Mucosa of descending colon (tissue), 3 donors: ENCODE measurements at places on chromosomes 4 and X.

DNA sequence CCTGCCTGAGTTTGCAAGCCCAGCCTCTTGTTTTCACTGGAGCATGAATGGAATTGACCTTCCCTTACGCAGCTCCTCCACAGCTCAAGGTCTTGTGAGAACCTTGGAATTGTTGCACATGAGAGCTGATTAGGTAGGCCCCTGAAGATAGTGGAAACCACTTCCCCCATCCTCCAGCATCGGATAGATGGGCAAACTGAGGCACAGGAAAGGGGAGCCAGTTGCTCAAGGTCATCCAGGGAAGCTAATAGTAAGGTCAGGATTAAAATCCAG, 27.2 kb downstream of the PJA1 start:
- no peak for DNase-seq

GRCh38 chr4:113292371-113293042, 243.1 kb downstream of the ANK2 start:
- peak; percentile 29 for DNase-seq

DNA sequence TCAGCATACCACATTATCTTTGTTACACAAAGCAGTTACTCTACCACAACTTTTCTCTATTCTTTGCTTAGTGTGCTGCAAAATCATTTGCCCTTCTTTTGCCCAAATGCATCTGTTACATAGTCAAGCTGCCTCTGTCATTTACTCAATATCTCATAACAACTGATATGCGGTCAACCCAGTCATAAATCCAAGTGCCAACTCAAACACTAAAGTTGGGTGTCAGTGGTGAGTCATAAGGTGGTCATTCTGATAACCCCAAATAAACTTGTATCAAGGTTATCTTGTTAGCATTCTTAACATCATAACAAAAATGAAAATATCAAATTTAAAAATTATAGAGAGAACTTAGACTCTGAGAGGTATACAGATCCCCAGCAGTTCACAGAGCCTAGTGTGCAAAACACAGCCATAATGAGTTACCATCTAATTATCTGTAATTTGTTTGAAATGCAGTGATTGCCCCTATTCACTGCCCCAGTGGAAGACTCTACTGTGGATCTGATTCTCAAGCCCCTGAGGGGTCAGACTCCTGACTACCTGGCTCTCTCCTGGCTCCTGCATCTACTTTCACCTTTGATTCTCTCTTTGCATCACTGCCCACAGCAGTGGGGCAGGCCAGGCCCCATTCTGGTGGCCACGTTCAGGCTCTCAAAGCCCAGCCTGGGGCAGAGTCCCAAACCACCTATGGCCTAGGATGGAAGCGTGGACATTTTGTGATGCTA, 29.2 kb downstream of the TBC1D9 start:
- peak; percentile 47 for DNase-seq

DNA sequence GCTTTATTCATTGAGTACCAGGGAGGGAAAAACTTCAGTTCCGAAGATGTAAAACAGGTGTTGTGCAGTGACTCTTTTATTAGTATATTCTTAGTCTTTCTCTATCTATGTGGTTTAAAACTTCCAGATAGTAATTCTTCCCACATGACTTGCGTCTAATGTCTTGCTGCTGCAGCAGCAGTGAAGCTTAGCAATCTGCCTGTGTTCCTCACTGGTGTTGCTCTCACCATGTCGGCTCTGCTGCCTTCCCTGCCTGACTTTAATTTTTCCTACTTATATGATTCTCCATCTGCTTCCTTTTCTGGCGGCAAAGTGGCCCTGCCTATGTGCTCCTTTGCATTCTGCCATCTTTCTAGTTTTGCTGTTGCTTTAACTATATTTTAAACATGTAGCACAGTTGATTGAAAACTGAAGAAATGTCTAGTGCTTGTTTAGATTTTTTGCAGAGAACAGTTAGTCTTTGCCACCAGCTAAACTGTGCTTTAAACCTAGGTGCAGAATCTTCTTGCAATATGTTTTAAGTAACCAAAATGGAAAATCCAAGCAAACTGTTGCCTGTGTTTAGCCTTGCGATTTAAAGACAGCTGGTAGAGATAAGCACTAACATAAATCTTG, 1934.2 kb upstream of the IGFBP7 start:
- no peak for DNase-seq

DNA sequence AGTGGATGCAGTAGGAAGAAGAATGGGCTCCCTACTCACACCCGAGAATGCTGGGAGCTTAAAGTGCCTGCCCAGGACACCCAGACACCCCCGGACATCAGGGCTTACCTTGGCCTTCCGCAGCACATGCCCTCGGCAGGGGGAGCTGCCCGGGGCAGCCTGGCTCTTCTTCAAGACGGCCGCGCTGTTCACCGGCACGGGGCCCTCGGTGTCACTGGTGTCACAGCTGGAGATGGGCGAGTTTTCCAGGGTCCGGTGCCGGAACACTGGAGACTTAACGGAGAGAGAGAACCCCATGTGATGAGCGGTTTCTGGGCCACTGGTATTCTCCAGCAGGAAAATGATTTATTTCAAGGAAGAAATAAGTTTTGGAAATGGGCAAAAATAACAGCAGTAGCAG, 170.9 kb downstream of the AFAP1 start:
- DNase-seq = no peak

DNA sequence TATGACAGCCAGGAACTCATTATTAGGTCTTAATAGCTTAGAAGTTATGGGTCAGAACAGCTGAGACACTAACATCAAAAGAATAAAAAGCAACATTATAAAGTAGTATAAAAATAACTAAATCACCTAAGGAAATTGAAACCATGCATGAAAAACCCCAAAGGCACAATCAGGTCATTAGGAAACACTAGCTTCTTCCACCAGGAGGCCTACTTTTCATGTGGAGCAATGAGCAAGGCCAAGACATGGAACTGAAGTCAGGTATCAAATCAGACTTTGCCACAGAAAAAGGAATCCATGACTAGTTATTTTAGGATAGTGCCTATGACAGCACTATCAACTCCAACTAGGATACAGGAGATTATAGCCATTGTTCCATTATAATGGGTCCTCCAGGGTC, 7.9 kb downstream of the HUWE1 start:
- no peak for DNase-seq
